ENCODE measurements at places on chromosomes 3 and 15.

DNA sequence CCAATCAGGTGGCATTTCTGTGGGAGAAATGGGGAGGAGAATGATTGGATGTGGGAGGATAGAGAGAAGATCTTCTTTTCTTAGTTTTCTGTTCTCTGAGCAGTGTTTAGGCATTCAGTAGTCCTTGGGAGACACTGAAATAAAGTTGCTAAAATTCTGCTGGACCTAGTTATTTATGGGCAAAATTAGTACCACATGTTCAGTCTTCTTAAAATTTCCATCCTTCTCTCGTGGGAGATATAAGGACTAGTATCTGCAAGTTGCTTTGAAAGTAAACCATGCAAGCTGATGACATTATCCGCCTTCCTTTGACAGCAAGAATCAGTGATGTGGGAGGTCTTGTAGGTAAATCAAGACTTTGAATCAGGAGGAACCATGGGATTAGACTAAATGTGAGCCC lies 19.9 kb upstream of the CHST2 start:
- DNase-seq = no peak
- no peak overlapping the region for H3K27ac ChIP-seq
- no peaks in the 10 kb centered on the region for H3K27me3 ChIP-seq
- no peak overlapping the region for H3K4me3 ChIP-seq

- H3K36me3 ChIP-seq = no peaks in the 10 kb centered on the region
- no peak for DNase-seq
- H3K27me3 ChIP-seq = no peaks in the 10 kb centered on the region
- H3K27ac ChIP-seq = no peak overlapping the region
- no peaks in the 10 kb centered on the region for H3K4me1 ChIP-seq
- no peak overlapping the region for H3K4me3 ChIP-seq
Measured at GRCh38 chr3:140391061-140391460, 286.8 kb upstream of the TRIM42 start.

GRCh38 chr3:62566022-62566557 lies 192.7 kb upstream of the FEZF2 start:
- no peak for DNase-seq
- H3K36me3 ChIP-seq = no peaks in the 10 kb centered on the region
- no peaks in the 10 kb centered on the region for H3K27me3 ChIP-seq

DNA sequence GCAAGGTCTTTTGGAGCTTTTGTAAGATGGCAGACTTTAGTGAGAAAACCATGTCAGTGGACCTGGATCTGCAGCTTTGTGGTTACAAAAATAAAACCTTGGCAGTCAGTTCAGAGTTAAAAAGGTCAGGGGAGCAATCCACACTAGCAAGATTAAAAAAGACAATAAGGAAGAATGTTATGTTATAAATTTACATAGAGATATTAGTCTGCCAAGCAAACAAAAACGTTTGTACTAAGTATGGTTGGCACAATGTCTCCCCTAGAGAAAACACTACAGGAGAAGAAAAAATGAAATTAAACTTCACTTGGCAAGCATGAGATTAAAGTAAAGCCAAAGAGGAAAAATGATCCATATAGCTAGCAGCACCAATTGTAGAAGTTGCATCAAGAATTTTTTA lies 205.0 kb downstream of the LSAMP start:
- no peak overlapping the region for H3K4me3 ChIP-seq
- DNase-seq = no peak
- H3K27me3 ChIP-seq = no peaks in the 10 kb centered on the region
- H3K27ac ChIP-seq = no peak overlapping the region

GRCh38 chr3:4270720-4271119 lies 32.4 kb upstream of the SETMAR start:
- H3K36me3 ChIP-seq = no peaks in the 10 kb centered on the region
- no peaks in the 10 kb centered on the region for H3K4me1 ChIP-seq
- H3K27me3 ChIP-seq = no peaks in the 10 kb centered on the region
- H3K4me3 ChIP-seq = no peak overlapping the region
- no peak for DNase-seq

DNA sequence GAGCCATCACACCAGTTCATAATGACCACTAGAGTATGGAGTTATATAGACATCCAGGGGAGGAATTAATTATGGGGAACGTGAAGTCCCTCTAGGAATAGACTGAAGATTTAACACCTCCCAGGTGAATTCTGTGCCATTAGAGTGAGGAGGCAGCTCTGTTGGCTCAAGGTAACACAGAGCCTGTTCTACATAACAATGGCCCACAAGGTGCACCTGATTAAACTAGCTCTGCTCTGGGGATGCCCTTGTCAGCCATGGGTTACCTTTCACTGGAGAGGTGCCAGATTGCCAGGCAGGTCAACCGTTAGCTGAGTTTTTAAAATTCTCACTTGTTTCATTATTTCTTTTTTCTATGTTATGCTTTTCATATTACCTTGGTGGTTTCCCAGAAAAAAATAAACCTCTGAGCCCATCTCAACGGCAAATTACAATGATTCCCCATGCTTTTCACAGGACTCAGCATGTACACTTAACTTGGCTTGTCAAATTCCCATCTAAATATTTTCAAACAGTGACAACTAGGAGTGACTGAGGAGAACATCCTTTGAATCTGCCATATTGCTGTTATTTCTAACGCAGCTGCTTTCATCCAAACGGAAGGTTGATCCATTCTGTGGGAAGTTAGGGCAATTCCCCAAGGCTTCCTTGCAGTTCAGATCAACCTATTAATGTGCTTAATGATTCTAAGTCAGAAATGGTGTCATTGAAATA lies 512.9 kb downstream of the MCTP2 start:
- H3K4me1 ChIP-seq = no peaks in the 10 kb centered on the region
- no peak overlapping the region for H3K4me3 ChIP-seq
- H3K27me3 ChIP-seq = peaks cover 3% of the 10 kb centered on the region
- H3K36me3 ChIP-seq = no peaks in the 10 kb centered on the region
- H3K27ac ChIP-seq = no peak overlapping the region

- no peak for DNase-seq
- H3K4me3 ChIP-seq = no peak overlapping the region
- no peaks in the 10 kb centered on the region for H3K4me1 ChIP-seq
- no peaks in the 10 kb centered on the region for H3K36me3 ChIP-seq
- H3K27me3 ChIP-seq = no peaks in the 10 kb centered on the region
Measured at GRCh38 chr3:12303534-12303933, 14.7 kb downstream of the PPARG start.

GRCh38 chr3:18070944-18071343 lies 328.5 kb upstream of the TBC1D5 start:
- no peak overlapping the region for H3K27ac ChIP-seq
- H3K4me1 ChIP-seq = no peaks in the 10 kb centered on the region
- H3K4me3 ChIP-seq = no peak overlapping the region
- no peaks in the 10 kb centered on the region for H3K36me3 ChIP-seq
- H3K27me3 ChIP-seq = no peaks in the 10 kb centered on the region

DNA sequence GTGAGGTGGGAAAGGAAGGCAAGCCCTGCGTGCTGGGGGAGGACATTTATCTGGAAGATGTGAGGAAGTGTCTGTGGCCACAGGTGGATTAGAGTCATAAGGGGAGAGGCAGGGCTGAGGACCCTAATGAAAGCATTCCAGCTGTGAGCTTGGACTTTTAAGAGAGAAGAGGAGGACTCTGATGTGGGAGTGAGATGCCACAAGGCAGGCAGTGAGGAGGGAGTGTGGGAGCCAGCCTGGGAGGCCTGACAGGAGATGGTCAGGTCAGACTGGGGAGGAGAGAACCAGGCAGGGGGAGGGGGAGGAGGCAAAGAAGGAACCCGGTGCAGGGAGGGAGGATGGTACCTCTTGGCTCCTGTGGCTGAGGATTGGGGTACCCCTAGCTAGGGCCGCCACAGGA lies 21.0 kb downstream of the MAPKAPK3 start:
- H3K27ac ChIP-seq = no peak overlapping the region
- no peak for DNase-seq
- H3K27me3 ChIP-seq = no peaks in the 10 kb centered on the region
- no peaks in the 10 kb centered on the region for H3K4me1 ChIP-seq
- no peak overlapping the region for H3K4me3 ChIP-seq

DNA sequence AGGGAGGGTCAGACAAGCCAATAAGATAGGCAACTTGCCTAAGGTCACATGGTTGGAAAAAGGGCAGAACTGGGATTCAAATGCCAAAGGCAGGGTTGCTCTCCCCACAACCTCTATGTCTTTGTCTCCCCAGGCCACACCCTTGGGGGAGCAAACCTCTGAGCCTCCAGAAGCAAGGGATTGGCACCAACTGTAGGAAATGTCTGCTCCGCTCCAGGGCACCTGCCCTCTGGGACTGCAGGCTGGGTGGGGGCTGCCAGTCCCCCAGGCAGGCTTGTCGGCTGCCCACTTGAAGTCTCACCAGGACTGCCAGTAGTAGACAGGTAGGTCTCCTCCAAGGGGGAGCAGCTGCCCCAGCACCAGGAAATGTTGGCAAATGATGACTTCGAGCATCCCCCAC lies 2.0 kb downstream of the FAM3D start:
- H3K4me3 ChIP-seq = no peak overlapping the region
- H3K27me3 ChIP-seq = no peaks in the 10 kb centered on the region
- H3K4me1 ChIP-seq = no peaks in the 10 kb centered on the region
- DNase-seq = no peak
- H3K27ac ChIP-seq = no peak overlapping the region

- DNase-seq = no peak
- H3K36me3 ChIP-seq = no peaks in the 10 kb centered on the region
- H3K4me3 ChIP-seq = no peak overlapping the region
- H3K4me1 ChIP-seq = peaks cover 18% of the 10 kb centered on the region
- no peaks in the 10 kb centered on the region for H3K27me3 ChIP-seq
Measured at GRCh38 chr15:57582090-57582489, 9.6 kb upstream of the MYZAP start.

DNA sequence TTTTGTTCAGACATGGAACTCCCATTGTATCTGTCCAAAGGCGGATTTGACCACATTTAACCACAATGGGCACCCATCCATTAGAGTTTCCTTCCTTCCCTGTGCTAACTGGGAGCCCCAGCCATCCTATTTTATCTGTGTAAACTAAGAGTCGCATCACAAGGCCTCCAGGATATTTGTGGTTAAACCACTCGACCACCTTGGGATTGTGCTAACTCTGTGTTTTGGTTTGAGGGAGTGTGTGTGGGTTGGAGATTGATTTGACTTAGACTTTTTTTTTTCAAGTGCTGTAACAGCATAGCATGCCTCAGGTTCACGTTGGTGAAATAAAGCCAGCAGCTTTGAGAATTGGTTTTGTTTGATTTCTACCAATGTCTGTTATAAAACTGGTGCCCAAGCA lies 100.4 kb upstream of the TP63 start:
- no peaks in the 10 kb centered on the region for H3K27me3 ChIP-seq
- no peak for DNase-seq
- no peaks in the 10 kb centered on the region for H3K36me3 ChIP-seq
- H3K4me3 ChIP-seq = no peak overlapping the region

DNA sequence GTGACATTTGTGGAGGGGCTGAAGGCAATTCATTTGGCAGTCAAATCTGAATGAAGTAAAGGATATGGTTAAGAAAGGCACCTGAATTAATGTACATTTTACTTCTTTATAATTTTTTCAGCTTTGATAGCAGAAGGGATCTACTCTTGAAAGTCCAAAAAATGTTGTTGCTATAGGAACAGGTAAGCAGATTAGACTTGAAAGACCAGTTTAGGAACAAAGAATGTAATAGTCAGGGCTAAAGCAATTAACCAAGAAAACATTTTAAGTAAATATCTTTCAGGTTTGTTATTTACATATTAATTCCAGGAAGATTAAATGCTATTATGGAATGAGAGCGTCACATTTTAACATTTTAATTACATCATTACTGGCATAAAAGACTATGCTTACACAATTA lies 1.1 kb downstream of the ATP13A4 start:
- no peaks in the 10 kb centered on the region for H3K27me3 ChIP-seq
- DNase-seq = no peak
- H3K4me3 ChIP-seq = no peak overlapping the region
- H3K36me3 ChIP-seq = no peaks in the 10 kb centered on the region

GRCh38 chr3:49656541-49657112 lies 17.5 kb upstream of the APEH start:
- H3K4me3 ChIP-seq = no peak overlapping the region
- DNase-seq = no peak
- H3K27ac ChIP-seq = no peak overlapping the region
- H3K36me3 ChIP-seq = no peaks in the 10 kb centered on the region

DNA sequence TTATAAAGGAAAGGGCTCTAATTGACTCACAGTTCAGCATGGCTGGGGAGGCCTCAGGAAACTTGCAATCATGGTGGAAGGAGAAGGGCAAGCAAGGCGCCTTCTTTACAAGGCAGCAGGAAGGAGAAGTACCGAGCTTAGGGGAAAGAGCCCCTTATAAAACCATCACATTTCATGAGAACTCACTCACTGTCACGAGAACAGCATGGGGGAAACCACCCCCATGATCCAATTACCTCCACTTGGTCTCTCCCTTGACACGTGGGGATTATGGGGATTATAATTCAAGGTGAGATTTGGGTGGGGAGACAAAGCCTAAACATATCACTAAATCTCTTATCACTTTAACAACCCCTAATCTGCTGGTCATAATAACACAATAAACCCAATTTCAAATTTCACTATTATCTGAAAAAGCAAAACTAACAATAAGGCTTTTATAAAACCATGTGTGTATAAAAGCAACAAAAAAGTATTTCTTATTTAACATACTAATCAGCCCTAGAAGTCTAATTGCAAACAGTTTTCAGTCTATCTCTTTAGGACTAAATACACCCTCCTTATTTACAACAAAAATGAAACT lies 43.2 kb downstream of the SCAPER start:
- no peaks in the 10 kb centered on the region for H3K27me3 ChIP-seq
- DNase-seq = no peak
- H3K27ac ChIP-seq = no peak overlapping the region
- H3K36me3 ChIP-seq = no peaks in the 10 kb centered on the region

GRCh38 chr3:14913926-14914778 lies 33.2 kb upstream of the NR2C2 start:
- H3K27ac ChIP-seq = no peak overlapping the region
- H3K4me3 ChIP-seq = no peak overlapping the region
- H3K27me3 ChIP-seq = no peaks in the 10 kb centered on the region
- H3K36me3 ChIP-seq = no peaks in the 10 kb centered on the region
- H3K4me1 ChIP-seq = no peaks in the 10 kb centered on the region

GRCh38 chr3:152392272-152392880 lies 123.6 kb downstream of the MBNL1 start:
- H3K36me3 ChIP-seq = no peaks in the 10 kb centered on the region
- H3K4me3 ChIP-seq = no peak overlapping the region
- no peak overlapping the region for H3K27ac ChIP-seq
- no peak for DNase-seq

- no peaks in the 10 kb centered on the region for H3K4me1 ChIP-seq
- H3K27ac ChIP-seq = no peak overlapping the region
- DNase-seq = no peak
- no peak overlapping the region for H3K4me3 ChIP-seq
Measured at GRCh38 chr3:142165194-142165593, 15.8 kb upstream of the TFDP2 start.

DNA sequence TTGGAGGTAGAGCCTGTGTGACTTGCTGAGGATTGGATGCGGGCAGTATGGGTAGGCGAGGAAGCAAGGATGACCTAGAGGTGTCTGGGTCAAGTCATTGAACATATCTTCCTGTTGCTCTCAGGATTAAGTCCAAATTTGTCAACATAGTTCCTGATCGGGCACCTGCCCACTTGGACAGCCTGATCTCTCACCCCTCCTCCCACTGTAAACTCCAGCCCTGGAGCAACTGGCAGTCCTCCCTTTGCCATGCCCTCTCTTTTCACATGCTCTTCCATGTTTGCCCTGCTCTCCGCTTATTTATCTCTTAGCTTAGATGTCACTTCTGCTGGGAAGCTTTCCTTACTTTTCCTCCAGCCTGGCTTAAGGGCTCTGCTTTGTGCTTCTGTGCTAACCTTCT lies 47.6 kb upstream of the PPP4R2 start:
- H3K36me3 ChIP-seq = no peaks in the 10 kb centered on the region
- DNase-seq = no peak
- no peak overlapping the region for H3K4me3 ChIP-seq
- H3K27ac ChIP-seq = no peak overlapping the region
- no peaks in the 10 kb centered on the region for H3K4me1 ChIP-seq

GRCh38 chr3:149826636-149827035 lies 13.6 kb downstream of the RNF13 start:
- no peak overlapping the region for H3K4me3 ChIP-seq
- no peak for DNase-seq

All from pancreas (tissue), 10 donors.